Activated CD4-positive, alpha-beta T cell treated with anti-CD3 and anti-CD28 coated beads for 4 hours (primary cell): ENCODE measurements at places on chromosomes 1 and 21.
A peak's percentile ranks its signal among the peaks of the same experiment; 100 is the strongest.

DNA sequence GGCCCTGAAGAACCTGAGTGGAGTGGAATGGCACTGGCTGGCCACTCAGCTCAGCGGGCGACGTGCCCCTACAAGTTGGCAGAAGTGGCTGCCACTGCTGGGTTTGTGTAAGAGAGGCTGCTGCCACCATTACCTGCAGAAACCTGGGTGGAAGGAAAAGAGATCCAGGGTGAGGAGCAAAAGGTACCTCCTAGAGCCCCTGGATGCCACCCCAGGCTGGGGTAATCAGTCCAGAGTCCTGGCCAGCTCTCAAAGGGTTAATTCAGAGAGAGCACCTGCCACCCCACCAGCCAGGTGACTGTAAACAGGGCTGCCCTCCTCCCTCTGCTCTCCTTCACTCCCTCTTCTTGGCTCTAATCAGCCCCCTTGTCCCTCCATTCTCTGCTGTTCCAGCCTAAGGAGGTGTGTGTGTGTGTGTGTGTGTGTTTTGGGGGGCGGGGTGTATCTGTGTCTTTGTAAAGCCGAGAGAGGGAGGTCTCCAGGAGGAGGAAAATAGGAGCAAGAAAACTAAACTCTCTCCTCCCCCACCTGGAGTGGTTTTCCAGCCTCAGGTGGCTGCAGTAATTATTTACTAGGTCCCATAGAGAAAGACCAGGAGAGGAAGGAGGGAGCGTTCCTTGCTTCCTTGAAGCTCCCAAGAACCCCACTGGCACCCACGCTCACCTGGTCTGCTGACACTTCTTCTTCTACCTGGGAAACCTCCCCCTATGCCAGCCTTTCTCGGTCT lies 12.6 kb downstream of the TRIM46 start:
- no peak for DNase-seq

DNA sequence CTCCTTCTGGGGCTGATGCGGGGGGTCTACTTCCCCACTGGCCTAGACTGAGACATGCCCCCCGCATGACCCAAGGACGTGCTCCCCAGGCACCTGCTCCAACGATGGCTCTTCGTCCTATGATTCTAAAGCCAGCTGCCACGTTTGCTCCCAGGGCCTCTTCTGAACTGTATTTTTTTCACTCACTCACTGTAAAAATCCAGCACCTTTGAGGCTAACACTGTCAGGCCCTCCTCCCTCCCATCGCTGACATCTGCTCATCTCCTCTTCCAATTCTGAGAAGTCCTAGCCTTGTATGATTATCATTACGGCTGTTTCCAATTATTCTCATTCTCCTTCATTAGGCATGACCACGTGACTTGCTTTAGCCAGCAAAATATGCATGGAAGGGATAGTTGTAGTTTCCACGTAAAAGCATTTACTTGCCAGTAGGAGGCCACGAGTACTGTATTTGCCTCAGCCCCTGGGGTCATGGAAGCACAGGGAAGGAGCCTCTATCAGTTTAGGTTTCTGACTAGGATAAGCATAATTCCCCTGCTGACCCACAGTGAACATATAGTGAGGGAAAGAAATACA lies 19.1 kb upstream of the EDN2 start:
- no peak for DNase-seq

GRCh38 chr1:165671526-165671925 lies 26.8 kb downstream of the ALDH9A1 start:
- no peak for DNase-seq

DNA sequence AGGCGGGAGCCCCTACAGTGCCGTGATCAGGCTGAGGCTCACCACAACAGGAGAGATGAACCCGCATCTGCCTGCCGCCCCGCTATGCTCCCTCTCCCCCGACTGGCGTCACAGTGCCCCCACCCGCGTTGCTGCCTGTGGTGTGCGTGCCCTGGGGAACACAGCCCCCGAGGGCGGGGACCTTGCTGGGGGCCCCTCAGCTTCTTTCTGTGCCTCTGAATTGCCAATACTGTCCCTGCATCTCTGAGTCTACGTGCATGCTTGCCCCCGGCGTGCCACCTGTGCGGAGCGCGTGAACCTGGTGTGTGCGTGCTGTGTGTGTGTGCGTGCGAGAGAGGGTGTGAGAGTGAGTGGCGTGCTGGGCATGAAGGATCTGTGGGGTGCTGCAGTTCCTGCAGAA lies 10.3 kb downstream of the PARS2 start:
- no peak for DNase-seq

GRCh38 chr1:145740269-145740668 lies 21.0 kb downstream of the CD160 start:
- DNase-seq: no peak

GRCh38 chr21:30193201-30193600 lies 22.7 kb downstream of the CLDN8 start:
- no peak for DNase-seq

DNA sequence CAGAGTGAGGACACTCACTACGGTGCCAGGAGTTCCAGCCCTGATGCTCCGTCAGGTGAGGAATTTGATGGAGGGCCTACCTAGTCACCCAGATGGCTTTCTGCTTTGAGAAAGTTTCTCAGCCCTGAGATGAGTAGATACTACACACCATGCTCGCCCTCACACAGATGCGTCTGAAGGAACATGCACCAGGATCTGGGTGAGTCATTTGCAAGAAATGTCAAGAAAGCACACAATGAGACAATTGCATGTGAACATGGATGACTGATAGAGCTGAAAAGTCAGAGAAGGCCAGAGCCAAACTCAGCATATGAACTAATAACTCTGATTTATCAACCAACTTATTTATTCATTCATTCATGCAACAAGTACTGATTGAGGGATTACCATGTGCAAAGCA lies 483.9 kb downstream of the OMA1 start:
- DNase-seq: no peak

GRCh38 chr21:33419538-33420123 lies 16.4 kb downstream of the IFNGR2 start:
- no peak for DNase-seq

GRCh38 chr1:117046781-117047180 lies 13.3 kb upstream of the TTF2 start:
- no peak for DNase-seq

DNA sequence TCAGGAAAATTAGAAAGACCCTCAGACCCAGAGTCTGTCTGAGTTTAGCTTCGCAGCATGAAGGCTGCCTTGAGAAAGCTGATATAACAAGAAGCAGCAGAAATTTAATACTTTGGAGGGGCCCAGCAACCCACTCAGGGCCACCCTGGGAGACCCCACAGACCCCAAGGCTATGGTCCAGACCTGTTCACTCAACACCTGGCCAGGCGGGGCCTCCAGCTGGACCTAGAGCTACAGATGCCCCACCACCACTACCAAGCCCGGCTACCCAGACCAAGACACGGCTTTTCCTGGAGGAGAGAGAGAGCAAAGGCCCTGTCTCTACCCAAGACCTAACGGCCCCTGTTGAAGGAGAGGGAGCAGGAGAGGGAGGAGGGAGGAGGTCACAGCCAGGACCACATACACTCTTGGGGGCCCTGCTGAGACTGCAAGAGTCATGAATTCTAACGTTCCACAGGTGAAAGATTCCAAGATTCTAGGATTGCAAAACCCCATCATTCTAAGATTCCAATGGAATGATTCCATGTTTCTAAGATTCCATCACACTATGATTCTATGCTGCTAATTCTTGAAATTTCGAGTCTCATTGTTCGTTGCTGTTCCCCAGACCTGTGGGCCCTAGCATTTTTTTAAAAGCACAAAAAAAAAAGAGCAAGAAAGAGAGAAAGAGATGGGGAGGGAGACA lies 53.2 kb downstream of the LACTBL1 start:
- DNase-seq: no peak

GRCh38 chr21:15192243-15192642 lies 127.4 kb upstream of the NRIP1 start:
- no peak for DNase-seq

DNA sequence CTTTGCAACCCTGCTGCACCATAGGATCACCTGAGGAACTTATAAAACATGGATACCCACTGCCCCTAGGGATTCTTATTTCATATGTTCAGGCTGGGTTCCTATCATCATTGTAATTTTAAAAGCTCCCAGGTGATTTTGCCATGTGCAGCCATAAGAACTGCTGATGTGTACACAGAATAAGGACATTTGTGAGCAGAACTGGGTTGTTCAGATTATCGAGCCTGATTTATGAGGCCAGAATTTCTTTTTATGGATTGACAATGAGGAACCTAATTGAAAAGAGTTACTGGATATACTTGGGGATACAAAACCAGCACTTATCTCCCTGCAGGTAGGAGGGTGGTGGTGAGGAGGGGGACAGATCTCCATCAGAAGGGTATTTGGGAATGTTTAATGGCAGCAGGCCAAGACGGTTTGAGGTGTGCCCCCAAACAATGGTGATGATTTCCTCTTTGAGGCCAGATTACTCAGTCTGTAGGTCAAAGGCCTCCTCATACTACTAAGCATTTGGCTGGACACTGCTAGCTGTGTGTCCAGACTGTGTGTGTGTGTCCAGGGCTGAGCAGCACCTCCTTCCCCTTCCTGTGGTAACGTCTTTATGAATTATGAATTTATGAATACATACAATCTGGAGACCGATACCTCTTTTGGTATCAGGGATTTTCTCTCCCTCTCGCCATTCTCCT lies 18.9 kb downstream of the NOS1AP start:
- no peak for DNase-seq

- no peak for DNase-seq
These were observed 1455.2 kb downstream of the AMY1C start for GRCh38 chr1:105204836-105205371.

DNA sequence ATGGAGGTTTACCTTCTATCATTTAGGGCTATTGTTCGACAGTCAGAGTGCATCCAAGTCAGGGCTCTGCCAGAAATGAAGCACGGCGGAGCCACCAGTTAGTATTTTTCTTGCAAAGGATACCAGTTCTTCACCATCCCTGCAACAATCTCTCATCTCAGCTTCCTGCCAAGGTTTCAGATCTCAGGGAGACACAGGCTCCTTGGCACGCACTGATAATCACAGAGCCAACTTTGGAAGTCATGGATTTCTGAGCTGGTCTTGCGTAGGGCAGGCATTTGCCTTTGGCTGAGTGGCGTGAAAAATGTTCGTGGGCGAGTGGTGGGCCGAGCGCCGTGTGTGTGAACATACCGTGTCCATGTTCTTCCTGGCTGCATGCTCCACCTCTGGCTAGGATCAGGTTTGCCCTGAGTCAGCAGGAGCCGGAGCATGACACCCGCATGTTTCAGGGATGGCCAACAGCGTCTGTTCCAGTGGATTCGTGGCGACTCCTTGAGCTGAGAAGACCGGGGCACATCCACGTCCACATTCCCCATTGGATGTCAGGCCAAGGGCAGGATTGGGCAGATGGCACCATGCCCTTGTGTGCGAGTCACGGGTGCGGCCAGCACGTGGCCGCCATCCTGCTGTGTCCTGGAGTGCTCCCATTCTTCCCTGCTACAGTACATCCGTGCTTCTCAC lies 118.5 kb upstream of the C1orf174 start:
- DNase-seq: no peak

- DNase-seq: no peak
These were observed 145.4 kb downstream of the PTGER3 start for GRCh38 chr1:70902211-70902610.

DNA sequence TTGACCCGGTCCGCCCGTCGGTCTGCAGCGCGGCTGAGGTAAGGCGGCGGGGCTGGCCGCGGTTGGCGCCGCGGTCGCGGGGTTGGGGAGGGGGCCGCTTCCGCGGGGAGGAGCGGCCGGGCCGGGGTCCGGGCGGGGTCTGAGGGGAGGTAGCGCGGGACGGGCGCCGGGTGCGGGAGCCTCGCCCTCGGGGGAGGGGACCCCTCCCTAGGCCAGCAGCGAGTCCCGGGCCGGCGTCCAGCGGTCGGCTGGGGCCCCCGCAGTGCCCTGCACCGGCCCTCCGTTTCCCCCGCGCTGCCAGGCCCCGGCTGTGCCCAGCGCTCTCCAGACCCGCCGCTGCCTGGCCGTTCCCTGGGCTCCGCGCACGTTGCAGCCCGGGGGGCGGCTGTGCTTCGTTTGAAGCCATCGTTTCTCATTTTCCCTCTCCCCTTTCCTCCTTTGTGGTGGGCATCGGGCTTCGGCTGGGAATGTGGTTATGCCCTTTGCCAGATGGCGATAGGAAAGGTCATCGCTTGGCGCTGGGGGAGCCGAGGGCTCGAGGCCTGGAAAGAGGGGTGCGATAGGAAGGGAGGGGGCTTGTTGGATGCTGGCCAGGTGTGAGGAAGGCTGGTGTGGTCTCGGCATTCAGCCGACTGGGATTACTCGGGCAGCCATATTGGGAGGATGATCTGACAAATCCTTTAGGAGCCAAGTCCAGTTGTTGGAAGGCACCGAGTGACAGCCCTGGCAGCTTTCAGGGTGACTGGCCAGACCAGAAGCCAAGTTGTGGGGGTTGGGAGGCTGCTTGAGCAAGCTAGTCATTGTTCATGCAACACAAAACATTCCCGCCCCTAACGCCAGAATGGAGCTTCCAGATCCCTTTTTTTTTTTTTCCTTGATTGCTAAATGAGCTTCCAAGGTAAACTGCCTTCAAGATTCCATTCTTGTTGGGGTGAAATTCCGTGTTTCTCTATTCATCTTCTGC lies 753 bp downstream of the KIF1B start:
- peak; percentile 7 for DNase-seq

- no peak for DNase-seq
These were observed 17.5 kb upstream of the COL6A2 start for GRCh38 chr21:46080171-46081021.

- no peak for DNase-seq
These were observed 20.2 kb upstream of the SLC19A1 start for GRCh38 chr21:45562402-45562801.

DNA sequence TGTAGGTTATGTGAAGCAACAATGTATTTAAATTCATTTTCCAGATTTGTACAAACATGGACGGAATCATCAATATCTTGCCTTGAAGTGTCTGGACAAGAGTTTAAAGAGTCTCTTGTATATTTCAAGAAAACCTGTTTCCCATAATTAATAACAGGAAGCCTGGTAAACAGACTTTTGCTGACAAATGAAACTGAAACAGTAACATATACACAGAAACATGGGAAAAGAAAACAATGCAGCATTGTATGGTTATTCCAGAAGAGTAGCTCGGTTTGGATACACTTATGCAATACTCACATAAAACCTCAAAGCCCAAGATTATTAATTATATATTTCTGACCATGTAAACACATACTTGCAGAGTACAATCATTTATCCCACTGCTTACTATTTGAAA lies 265.5 kb downstream of the PTPRC start:
- DNase-seq: no peak

GRCh38 chr1:219505886-219506285 lies 107.0 kb downstream of the ZC3H11B start:
- no peak for DNase-seq
